ENCODE measurements at places on chromosomes 11 and 22. TPM values are rescaled to one million over a fixed set of nuclear protein-coding genes. Genes with fewer than 3 reads are reported as not detected.
A peak's percentile ranks its signal among the peaks of the same experiment; 100 is the strongest.

DNA sequence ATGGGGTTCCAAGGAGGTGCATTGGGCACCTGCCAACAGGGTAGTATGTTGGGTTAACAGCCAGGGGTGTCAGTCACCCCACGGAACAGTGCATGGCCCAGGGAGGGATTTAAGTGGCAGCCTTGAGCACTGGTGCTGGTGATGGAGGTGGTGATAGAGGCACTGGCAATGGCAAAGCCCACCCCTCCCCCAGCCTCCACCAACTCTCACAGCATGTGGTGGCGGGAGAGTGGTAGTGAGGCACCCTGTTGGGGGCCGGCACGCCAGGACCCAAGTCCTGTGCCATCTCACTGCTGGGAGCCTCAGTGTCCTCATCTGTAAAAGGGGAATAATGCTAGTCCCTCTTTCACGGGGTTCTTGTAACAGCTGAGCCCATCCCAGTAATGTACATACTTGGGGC, 81.5 kb downstream of the MPPED1 start:
- DNase-seq, result no peak

GRCh38 chr11:132050577-132051165, 680.3 kb downstream of the NTM start:
- no peak for DNase-seq

GRCh38 chr11:3783611-3784010, 13.7 kb downstream of the NUP98 start:
- no peak for DNase-seq

GRCh38 chr11:58675334-58676155, 53.1 kb downstream of the CNTF start:
- DNase-seq, result peak; percentile 1

The TSSK2 gene
- total RNA-seq, result not detected

The RBMXL2 gene
- 0.04 TPM for total RNA-seq

Data from pulmonary artery endothelial cell (primary cell).